ENCODE measurements at places on chromosomes 1 and 21.

- peak; percentile 54 for DNase-seq
Observed at GRCh38 chr1:24277420-24278169, 41.6 kb upstream of the GRHL3 start.

DNA sequence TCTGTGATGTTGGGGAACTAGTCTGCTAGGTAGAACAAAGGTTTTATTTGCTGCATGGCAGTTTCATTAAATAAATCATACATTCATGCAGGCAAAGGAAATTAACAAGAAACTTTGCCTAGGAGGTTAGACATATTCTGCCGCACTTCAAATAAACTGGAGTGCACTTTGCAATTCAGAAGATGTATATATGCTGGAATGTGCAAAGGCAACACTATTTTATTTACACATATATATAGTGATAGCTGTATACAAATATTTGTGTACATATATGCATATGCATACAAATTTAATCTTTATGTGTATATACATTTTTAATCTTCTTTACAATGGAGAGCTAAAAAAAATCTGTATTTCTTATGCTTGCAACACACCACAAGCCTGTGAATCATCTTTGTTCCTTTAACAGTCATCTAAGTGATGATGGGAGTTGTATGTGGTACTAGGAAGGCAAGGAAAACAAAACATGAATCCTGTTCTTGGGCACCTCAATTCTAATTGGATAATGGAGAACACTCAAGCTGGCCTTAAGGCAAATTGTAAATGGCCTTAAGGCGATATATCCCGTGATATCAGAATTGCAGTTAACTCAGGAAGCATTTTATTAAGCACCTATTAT, 605.8 kb upstream of the CAMK1G start:
- no peak for DNase-seq

DNA sequence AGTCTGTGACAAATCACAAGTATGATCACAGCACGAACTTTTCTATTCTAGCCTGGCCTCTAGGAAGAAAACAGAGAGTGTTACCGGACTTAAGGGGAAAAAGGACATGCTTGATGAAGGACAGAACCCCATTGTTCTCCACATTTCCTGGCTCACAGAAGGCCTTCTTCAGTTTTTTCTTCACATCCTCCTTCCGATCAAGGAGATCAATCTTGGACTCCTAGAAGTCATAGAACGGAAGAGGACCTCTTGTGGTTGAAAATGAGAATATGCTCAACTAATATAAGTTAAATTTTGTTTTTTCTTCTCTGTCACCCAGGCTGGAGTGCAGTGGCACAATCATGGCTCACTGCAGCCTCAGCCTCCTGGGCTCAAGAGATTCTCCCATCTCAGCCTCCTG, 30.3 kb downstream of the YARS1 start:
- no peak for DNase-seq

- peak; percentile 47 for DNase-seq
Observed at GRCh38 chr1:229130028-229130668, 140.8 kb upstream of the RAB4A start.

- DNase-seq, result no peak
Observed at GRCh38 chr1:10714337-10715114, 81.9 kb downstream of the CASZ1 start.

DNA sequence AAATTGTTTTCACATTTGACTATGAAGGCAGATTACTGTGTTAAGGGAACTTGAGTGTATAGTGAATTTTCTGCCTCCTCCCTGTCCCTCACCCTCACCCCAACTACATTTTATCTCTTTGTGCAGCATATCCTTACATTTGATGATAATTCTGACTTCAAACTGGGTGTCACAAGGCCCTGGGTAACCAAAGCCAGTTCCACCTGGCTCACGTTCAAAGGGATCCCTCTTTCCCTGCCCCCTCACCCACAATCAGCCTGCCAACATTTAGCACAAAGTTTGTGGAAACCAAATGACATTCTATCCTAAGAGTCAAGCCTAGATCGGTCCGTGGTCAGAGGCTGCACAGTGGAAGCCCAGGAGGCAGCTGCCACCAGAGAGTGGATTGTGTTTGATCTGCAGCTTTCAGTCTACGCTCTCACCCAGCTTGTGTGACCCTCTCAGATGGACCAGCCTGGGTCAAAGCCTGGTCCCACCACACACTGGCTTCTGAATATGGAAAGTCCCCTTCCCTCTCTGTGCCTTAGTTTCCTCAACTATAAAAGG, 10.3 kb downstream of the KIAA0040 start:
- no peak for DNase-seq

GRCh38 chr21:43917515-43918384, 52.7 kb downstream of the AGPAT3 start:
- peak; percentile 48 for DNase-seq

GRCh38 chr21:45127937-45128336, 53.6 kb downstream of the ADARB1 start:
- DNase-seq, result no peak

- peak; percentile 62 for DNase-seq
Observed at GRCh38 chr1:147627435-147628110, 42.8 kb downstream of the ACP6 start.

DNA sequence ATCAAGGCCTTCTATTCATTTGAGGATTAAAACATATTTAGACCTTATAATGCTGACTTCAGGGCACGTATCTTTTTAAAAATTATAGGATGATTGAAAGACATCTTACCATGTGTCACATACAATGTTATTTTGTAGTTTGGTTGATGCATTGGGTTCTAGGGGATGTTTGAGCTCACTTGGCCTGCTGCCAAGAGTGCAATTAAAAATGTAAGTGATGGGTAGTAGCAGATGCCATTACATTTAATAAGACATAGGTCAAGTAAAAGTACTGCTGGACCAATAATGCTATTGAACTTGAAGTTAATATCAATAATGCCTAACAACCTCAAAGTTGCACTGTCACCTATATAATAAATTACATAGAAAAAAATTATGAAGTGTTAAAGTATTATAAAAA, 616.5 kb upstream of the RGS18 start:
- DNase-seq, result no peak

DNA sequence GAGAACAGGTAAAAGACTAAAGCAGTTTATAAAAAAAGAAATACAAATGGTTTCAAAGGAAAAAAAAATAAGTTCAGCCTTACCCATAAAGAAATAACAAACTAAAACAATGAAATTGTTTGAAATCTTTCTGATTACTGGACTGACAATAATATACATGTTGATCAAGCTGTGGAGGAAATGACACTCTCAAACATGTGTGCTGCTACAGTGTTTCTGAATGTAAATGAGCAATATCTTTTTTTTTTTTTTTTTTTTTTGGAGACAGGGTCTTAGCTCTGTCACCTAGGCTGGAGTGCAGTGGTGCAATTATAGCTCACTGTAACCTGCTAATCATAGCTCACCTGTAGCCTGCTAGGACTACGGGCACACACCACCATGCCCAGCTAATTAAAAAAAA, 6.5 kb downstream of the EPS15 start:
- DNase-seq, result no peak

DNA sequence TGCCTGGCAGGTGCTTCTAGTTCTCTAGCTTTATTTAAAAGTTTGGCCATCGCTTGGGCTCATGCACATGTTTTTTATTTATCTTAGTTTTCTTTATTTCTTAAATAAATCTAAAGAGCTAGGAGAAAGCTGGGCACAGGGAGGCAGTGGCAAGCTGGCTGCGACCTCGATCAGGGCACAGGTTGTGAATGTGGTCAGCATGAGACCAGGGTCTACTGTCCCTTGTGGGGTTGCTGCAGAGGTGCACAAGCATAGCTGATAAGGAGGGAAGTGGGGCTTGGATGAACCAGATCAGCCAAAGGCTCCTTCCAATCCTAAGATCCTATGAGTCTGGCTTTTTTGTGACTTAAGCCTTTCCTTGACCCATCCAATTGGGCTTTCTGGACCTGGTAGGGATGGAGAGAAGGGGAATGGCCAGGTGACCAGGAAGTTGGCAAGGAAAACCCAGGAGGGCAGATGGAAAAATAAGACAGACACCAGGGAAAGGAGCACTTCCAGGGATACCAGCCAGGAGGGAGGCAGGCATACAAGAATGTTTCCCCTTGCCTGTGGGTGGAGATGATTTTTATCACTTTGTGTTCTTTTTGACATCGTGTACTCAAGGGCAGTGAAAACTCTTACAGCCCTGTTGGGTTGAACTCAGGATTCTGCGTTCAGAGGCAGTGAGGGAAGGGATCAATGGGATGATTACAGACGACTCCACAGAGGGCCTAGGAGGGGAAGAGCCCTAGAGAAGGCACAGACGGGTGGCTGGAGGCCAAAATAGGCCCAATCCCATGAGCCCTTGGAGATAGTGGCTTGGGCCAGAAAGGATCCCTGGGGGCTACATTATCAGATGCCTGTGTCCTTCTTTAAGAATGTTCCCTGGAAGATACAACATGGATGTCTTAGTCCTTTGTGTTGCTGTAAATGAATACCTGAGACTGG, 8.5 kb downstream of the CYP4B1 start:
- DNase-seq, result no peak

DNA sequence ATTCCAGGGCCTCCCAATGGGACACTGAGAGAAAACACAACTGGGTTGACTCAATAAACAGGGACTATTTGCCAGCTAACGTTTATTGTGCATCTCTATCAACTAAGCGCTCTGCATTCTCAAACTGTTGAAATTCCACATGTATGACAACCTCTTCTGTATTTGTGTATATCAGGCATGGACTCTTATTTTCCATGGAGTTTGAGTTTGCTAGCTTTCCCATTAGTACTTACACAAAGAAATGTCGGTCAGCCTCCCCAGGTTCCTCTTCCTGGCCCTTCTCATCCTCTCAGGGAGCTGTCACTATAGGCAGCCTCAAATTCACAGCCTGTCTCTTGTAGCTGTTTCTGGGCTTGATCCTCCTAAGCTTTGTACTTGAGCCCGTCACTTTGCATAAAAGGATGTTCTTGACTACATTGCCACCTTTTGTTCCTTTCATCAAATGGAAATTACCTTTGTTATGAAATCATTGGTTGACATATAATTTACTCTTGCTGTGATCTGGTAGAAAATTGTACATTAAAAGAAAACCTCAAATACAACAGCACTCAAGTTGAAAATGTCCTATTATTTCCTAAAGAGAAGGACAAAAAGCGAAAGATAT, 60.0 kb upstream of the NTPCR start:
- DNase-seq, result no peak

- DNase-seq, result peak; percentile 67
Observed at GRCh38 chr1:32724678-32725614, 22.4 kb upstream of the SYNC start.

- no peak for DNase-seq
Observed at GRCh38 chr1:74180490-74180889, 17.5 kb downstream of the LRRIQ3 start.

- DNase-seq, result no peak
Observed at GRCh38 chr1:150968491-150968890, 6.1 kb downstream of the CERS2 start.

DNA sequence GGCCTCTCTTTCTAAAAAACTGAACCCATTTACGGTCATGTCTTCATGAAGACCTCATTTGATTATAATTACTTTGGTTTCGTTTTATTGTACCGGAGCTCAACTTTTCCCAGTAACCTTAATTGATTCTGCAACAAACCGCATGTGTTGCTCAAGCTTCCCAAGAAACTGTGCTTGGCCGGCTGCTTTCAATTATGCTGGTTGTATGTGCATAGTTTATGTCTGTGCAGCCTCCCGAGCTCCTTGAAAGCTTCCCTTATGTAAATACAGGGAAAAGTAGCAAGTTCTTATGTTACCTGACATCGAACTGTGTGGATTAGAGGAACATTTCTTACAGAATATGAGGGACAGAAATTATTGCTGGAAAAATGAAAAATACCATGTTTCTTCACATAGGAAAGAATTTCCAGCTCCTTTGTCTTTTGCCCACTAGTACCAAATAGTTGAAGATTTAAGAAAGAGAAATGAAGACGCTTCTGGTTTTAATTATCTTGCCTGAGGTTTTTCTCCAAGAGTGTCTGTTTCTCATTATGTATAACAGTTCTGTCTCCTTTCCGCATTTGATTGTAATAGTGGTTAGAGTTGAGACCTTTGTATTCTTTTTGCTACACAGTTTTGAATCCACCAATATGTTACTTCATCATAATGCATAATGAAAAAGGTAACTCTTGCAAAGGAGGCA, 2.1 kb downstream of the VCAM1 start:
- DNase-seq, result no peak

DNA sequence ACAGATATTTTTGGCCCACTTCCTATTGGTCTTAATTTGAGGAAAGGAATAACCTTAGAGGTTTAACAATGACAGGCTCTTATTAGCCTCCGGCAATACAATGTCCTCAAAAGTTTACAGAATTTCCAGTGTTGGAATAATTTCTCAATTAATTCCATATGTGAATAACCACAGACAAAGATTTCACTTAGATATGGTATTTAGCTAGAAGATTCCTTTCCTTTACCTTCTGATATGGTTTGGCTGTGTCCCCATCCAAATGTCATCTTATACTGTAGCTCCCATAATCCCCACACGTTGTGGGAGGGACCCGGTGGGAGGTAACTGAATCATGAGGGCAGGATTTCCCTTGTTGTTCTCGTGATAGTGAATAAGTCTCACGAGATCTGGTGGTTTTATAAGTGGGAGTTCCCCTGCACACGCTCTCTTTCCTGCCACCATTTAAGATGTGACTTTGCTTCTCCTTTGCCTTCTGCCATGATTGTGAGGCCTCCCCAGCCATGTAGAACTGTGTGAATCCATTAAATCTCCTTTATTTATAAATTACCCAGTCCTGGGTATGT, 54.9 kb upstream of the RGS7 start:
- no peak for DNase-seq

- DNase-seq, result no peak
Observed at GRCh38 chr1:203764105-203765028, 616 bp upstream of the LAX1 start.

DNA sequence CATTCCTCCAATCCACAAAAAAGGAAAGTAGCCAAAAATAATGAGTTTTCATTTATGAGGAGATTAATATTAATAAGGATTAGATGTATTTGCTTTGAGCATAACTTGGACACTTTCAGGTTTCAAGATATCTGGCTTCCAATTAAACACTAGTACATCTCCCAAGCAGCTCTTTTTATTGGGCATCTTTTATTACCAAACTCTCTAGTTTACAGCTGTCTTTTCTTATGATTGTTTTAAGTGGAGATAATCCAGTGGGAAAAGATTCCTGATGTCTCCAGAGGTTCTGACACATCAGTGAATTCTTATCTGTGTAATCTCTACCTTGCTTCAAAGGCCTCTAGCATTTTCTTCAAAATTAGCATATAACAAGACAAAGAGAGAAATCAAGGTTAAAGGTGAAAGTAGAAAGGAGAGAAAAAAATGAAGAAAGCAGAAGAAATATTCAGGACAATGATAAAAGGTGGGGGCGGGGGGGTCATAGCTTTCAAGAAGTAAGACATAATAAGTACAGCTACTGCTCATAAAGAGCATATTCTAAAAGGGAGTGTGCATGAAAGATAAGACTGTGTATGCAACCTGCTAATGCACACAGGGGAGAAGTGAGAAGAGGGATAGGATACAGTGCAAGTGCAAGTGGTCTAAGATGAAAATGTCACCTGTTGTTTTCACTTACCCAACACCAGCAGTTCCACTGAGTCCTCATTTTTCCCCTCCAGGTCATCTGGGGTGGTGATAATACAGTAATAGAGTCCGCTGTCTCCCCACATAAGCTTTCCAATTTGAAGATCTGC, 19.1 kb downstream of the ILDR2 start:
- no peak for DNase-seq

All from activated naive CD4-positive, alpha-beta T cell treated with anti-CD3 and anti-CD28 coated beads for 36 hours (primary cell).